Activated CD8-positive, alpha-beta T cell treated with anti-CD3 and anti-CD28 coated beads, Interleukin-2, amount 10 ng/mL, durations not matched to agents 7 days and 5 days (primary cell): ENCODE measurements at places on chromosomes 5 and 9. TPM values are rescaled to one million over a fixed set of nuclear protein-coding genes. Genes with fewer than 3 reads are reported as not detected.

DNA sequence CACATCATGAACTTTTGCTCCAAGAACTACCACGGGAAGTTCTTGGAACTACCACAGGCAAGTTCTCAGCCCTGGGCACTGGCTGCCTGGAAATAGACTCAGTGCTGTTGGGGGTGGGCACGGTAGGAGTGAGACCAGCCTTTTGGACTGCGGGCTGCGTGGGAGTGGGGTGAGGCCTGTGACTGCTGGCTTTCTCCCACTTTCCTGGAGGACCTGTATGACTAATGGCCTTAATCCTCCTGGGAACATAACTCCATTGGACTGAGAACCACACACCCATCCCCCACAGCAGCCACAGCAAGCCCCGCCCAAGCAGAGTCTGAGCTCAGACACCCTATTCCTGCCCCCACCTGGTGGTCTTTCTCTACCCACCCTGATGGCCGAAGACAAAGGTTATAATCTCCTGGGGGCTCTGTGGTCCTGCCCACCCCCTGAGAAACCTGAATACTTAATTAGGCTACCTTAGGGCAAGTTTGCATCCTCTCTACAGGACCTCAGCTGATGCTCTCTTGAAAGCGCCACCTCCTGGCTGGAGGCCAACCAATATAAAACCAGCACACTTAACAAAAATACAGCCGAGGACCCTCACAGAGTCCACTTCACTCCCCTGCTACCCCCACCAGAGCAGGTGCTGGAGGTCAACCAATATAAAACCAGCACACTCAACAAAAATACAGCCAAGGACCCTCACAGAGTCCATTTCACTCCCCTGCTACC, 112.6 kb downstream of the CACNA1B start:
- DNase-seq = no peak
- peaks cover 25% of the 10 kb centered on the region for H3K27me3 ChIP-seq
- no peaks in the 10 kb centered on the region for H3K36me3 ChIP-seq
- peaks cover 7% of the 10 kb centered on the region for H3K4me1 ChIP-seq
- no peak overlapping the region for H3K27ac ChIP-seq
- H3K4me3 ChIP-seq = no peak overlapping the region

PFN3 gene
- not detected for total RNA-seq

GRCh38 chr5:157548513-157549282, 26.9 kb downstream of the ADAM19 start:
- H3K4me1 ChIP-seq = peaks cover 83% of the 10 kb centered on the region
- no peak for DNase-seq
- H3K4me3 ChIP-seq = peak overlapping the region; percentile 5
- H3K27me3 ChIP-seq = no peaks in the 10 kb centered on the region
- peaks cover 74% of the 10 kb centered on the region for H3K36me3 ChIP-seq
- H3K27ac ChIP-seq = peak overlapping the region; percentile 66

NUDT12 gene
- total RNA-seq = 0.29 TPM

DNA sequence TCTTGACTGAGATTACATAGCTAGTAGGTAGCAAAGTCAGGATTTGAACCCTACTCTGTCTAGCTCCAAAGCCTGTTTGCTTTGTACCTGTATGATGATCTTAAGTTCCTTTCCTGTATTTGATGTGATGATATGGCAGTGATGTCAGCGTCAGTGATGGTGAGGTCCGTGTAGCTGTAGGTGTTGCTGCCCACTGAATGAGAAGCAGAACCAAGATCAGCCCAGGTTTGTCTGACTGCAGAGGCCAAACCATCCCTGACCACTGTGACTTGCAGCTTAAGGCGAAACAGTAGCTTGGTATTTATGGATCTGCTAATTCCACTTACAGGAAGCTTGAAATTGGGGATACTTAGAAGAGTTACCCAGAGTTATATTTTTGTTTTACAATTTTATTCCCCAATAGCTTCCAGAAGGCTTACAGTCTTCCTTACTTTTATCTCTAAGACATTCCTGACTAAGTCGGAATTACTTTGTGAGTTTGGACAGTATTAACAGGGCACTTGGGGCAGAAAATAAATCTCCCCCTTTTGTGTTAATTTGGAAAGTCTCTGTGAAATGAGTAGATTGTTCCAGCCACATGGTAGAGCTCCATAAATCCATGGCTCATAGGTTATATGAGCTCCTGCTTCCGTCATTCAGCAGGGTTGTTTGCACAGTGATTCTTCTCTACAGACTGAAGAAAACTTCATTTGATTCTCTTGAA, 273.4 kb downstream of the NR3C1 start:
- H3K36me3 ChIP-seq = peaks cover 3% of the 10 kb centered on the region
- H3K4me3 ChIP-seq = no peak overlapping the region
- no peaks in the 10 kb centered on the region for H3K4me1 ChIP-seq
- no peaks in the 10 kb centered on the region for H3K27me3 ChIP-seq
- DNase-seq = no peak
- no peak overlapping the region for H3K27ac ChIP-seq

CPLANE1 gene
- total RNA-seq = 10.5 TPM

- H3K27me3 ChIP-seq = peaks cover 3% of the 10 kb centered on the region
- no peak overlapping the region for H3K27ac ChIP-seq
- peaks cover 13% of the 10 kb centered on the region for H3K4me1 ChIP-seq
Measured at GRCh38 chr5:109589986-109590385, 99.7 kb upstream of the MAN2A1 start.

XRCC4 gene
- total RNA-seq = 12.6 TPM

DNA sequence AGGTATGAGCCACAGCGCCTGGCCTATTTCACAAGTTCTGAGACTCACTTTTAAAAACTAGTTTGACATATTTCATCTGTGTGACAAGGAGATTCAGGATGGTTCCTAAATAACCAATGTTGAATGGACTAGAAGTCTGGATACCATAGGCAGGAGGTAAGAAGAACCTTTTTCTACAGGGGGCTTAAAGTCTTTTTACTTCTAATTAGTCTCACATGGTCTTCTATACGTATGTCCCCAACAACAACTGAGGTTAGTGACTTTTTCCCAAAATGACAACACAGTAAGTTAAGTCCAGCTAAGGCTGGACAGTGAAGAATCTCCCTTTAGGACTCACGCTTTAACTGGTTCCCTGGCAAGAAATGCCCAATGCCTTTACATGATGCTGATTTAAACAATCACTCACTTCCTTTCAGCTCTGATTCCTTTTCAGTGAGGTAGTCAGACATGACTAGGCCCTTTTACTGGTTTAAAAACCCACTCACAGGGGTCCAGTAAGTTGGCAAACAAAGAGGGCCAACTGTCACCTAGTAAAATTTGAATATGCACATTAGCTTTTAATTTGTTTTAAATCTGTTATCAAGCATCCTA, 12.1 kb upstream of the HAUS6 start:
- H3K4me3 ChIP-seq = no peak overlapping the region
- peaks cover under 1% of the 10 kb centered on the region for H3K4me1 ChIP-seq
- H3K36me3 ChIP-seq = peaks cover 49% of the 10 kb centered on the region
- H3K27me3 ChIP-seq = no peaks in the 10 kb centered on the region

TNFSF15 gene
- total RNA-seq = 1.1 TPM

- DNase-seq = no peak
- H3K27me3 ChIP-seq = peaks cover 14% of the 10 kb centered on the region
- no peak overlapping the region for H3K27ac ChIP-seq
- H3K4me3 ChIP-seq = no peak overlapping the region
- no peaks in the 10 kb centered on the region for H3K4me1 ChIP-seq
Measured at GRCh38 chr5:137575847-137576246, 76.7 kb upstream of the SPOCK1 start.

ZNF484 gene
- 10.4 TPM for total RNA-seq

DNA sequence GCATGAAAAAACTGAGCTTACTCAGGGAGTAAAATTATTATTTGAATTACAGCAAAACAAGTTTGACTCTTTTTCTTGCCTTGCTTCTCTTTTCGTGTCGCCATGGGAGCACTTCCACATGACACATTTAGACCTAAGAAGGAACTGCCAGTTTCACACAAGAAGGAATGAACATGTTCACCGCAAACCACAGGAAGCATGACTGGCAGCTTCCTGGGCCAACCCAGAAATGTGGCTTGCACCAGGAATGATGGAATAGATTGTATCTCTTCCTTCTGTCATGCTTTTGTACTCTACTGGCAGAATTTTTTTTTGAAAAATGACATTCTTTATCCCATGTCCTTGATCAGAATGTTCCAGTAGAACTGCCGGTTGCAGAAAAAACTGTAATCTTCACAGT, 32.9 kb upstream of the MAN2A1 start:
- H3K36me3 ChIP-seq = no peaks in the 10 kb centered on the region
- H3K27ac ChIP-seq = no peak overlapping the region
- DNase-seq = peak; percentile 58

DNA sequence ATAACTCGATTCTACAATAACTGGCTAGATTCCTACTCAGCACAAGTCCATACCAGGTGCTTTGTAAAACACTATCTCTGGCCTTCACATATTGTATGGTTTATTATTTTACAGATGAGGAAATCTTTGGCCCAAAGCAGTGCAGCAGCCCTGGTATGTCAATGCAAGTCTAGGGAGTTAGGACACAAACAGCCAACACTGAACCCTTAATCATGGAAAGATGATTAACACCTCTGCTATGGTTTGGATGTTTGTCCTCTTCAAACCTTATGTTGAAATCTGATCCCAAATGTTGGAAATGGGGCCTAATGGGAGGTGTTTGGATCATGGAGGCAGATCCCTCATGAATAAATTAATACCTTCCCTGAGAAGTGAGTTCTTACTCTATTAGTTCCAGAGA, 76.6 kb downstream of the MAPKAP1 start:
- H3K27ac ChIP-seq = no peak overlapping the region
- DNase-seq = no peak
- peaks cover 1% of the 10 kb centered on the region for H3K36me3 ChIP-seq
- peaks cover 42% of the 10 kb centered on the region for H3K4me1 ChIP-seq

- H3K27ac ChIP-seq = no peak overlapping the region
- H3K36me3 ChIP-seq = no peaks in the 10 kb centered on the region
- no peaks in the 10 kb centered on the region for H3K27me3 ChIP-seq
- DNase-seq = no peak
- no peak overlapping the region for H3K4me3 ChIP-seq
Measured at GRCh38 chr5:15612915-15613635, 113.1 kb downstream of the FBXL7 start.

DNA sequence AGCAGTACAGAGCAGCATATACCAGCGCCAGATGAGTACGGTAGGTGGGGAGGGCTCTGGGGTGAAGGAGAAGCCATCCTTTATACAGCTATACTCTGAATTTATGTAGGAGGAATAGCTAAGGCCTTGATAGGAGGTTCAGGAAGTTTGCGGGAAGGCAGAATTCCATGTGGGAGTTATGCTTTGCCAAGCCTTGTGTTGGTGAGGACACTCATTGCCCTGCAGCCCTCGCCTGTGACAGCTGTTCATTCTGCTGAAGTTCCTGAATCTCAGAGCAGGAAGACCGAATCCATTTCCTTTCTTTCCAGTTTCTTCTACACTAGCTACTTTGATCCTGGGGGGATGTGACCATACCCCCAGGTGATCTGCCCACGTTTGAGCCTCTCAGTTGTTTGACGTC, 7.7 kb downstream of the MFAP3 start:
- H3K4me1 ChIP-seq = peaks cover 40% of the 10 kb centered on the region
- H3K27ac ChIP-seq = no peak overlapping the region
- no peaks in the 10 kb centered on the region for H3K27me3 ChIP-seq
- DNase-seq = no peak
- peaks cover 28% of the 10 kb centered on the region for H3K36me3 ChIP-seq

DNA sequence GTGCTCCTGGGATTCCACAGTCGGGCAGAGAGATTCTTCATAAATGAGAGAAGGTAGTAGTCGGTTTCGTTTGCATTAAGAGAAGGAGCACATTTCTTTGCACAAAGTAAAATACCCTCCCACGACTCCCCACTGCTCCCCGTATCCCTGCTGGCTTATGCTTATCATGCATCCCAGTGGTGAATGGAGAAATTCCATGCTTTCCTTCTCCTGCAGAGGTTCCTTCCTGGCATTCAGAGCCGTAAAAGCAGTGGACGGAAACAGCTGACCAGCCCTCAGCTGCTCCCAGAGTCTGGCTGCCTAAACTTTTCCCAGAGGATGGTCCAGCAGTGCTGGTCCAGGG, 93.1 kb downstream of the C9orf152 start:
- DNase-seq = no peak
- H3K4me1 ChIP-seq = no peaks in the 10 kb centered on the region
- H3K27ac ChIP-seq = no peak overlapping the region
- no peaks in the 10 kb centered on the region for H3K36me3 ChIP-seq
- no peaks in the 10 kb centered on the region for H3K27me3 ChIP-seq

GRCh38 chr5:149423049-149423793, 44.1 kb upstream of the IL17B start:
- peaks cover 4% of the 10 kb centered on the region for H3K27me3 ChIP-seq
- H3K36me3 ChIP-seq = no peaks in the 10 kb centered on the region
- H3K27ac ChIP-seq = no peak overlapping the region
- no peak overlapping the region for H3K4me3 ChIP-seq

CATSPER3 gene
- total RNA-seq = 0.68 TPM

GRCh38 chr5:168312606-168313295, 21.3 kb downstream of the WWC1 start:
- H3K4me3 ChIP-seq = no peak overlapping the region
- H3K27ac ChIP-seq = no peak overlapping the region
- no peaks in the 10 kb centered on the region for H3K4me1 ChIP-seq
- no peaks in the 10 kb centered on the region for H3K27me3 ChIP-seq

GRCh38 chr5:107975568-107975967, 304.8 kb upstream of the EFNA5 start:
- no peak overlapping the region for H3K27ac ChIP-seq
- peaks cover 24% of the 10 kb centered on the region for H3K4me1 ChIP-seq
- no peak overlapping the region for H3K4me3 ChIP-seq
- peaks cover 2% of the 10 kb centered on the region for H3K36me3 ChIP-seq

RGS7BP gene
- total RNA-seq = not detected

SPATA31D4 gene
- total RNA-seq = not detected

ADRB2 gene
- total RNA-seq = 2.2 TPM
